Amniotic stem cell (primary cell): ENCODE measurements at places on chromosomes 13 and 19.

DNA sequence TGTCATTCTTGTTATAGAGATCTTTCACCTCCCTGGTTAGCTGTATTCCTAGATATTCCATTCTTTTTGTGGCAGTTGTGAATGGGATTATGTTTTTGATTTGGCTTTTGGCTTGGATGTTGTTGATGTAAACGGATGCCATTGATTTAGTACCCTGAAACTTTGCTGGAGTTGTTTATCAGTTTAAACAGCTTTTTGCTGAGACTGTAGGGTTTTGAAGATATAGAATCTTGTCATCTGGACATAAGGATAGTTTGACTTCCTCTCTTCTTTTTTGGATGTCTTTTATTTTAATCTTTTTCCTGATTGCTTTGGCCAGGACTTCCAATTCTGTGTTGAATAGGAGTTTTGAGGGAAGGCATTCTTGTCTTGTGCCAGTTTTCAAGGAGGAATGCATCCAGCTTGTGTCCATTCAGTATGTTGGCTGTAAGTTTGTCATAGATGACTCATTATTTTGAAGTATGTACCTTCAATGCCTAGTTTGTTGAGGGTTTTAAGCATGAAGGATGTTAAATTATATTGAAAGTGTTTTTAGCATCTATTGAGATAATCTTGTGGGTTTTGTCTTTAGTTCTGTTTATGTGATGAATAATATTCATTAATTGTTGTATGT is 16.8 kb downstream of the ZNF431 start:
- DNase-seq: no peak

DNA sequence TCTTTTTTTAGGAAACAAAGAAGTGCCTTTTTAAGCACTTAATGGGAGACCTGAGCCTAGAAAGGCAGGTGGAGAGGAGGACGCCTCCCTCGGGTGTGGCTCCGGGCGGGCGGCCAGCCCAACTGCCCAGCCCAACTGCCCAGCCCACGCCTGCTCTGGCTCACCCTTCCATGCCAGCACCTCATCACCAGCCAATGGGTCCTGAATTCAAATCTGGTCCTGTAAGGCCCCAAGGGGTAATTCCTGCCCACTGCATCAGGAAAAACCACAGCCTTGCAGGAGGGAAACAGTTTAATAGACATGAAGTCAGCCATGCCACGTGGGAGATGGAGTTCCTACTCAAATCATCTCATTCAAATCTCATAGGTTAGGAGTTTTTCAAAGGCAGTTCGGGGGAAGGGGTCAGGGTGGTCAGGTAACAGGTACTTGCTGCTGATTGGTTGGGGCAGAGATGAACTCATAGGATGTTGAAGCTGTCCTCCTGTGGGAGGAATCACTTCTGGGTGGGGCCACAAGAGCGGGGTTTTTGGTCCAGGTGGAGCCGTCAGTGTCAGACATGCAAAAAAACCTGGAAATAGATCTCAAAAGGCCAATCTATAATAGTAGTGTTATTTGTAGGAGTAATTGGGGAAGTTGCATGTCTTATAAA is 64.9 kb downstream of the HSPH1 start:
- no peak for DNase-seq

DNA sequence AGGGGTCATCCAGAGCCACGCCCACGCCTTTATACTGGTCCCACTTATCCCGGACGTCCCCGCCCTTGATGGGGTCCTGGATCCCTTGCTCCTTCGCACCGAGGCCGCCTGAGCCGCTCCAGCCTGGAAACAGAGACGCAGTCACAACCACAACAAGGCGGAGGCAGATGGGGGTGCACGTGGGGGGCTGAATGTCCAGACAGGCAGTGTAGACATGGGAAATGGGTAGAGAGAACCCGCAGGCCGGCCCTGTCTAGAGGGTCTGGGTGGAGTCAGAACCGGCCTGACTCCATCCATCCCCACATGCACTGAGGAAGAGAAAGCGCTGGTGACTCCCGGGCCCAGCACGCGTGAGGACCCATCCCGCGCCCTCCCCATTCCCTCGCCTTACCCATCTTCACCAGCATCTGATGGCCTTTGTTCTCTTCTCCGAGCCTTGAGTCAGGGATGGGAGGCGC is 23.0 kb downstream of the CHERP start:
- DNase-seq: no peak

DNA sequence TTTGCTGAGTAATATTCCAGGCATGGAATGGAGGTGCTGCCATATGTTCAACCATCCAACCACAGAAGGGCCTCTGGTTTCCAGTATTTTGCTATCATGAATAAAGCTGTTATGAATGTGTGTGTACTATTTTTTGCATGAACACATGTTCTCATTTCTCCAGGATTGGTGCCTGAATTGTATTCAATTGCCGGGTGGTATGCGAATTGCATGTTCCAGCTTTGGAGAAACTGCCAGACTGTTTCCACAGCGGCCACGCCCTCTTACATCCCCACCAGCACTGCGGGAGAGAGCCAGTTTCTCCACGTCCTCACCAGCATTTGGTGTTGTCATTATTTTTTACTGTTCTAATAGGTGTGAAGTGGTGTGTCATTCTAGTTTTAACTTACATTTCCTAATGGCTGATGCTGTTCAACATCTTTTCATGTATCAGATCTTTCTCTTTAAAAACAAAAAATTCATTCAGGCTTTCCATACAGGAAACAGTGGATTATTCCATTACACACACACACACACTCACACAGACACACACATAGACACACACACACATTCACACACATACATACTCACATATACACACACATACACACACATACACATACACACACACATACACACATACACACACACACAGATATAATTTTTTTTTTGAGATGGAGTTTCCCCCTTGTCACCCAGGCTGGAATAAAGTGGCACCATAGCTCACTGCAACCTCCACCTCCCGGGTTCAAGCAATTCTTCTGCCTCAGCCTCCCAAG is 154.1 kb downstream of the PTPRS start:
- no peak for DNase-seq

GRCh38 chr13:100089465-100090032 is 656 bp downstream of the PCCA start:
- no peak for DNase-seq

- no peak for DNase-seq
These were observed 926 bp downstream of the PRR12 start for GRCh38 chr19:49591731-49592485.

DNA sequence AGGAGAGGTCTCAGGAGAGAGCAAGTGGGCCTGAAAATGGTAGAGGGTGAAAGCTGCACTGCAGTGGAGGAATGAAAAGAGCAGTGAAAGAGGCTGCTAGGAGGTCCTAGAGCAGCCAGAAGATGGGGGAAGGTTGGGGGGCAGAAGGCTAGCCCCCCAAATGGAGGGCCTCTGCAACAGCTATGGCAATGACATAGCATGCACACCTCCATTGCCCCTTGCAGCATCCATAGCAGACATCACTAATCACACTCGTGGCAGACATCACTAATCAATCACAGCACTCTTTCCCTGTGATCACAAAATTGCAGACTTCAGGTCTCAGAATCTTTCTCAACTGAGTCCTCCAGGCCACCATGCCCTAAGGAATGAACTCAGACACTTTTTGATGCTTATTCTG is 21.9 kb downstream of the CCL25 start:
- no peak for DNase-seq

DNA sequence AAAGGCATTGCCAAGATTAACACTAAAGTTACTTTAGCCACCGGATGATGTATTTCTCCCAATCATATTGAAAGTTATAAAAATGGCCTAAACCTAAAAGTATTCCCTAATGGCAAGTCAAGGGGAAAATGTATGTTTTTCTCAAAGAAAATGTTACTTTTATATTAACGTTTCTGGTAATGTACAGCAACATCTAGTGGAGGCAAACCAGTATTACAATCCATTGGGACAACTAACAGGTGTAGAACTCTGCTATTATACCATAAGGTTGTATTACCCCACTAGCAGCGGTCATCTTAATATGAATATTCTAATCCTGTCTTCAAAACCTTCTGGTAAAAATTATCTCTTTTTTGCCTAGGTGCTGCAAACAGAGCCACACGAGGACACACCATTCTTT is 69.2 kb downstream of the ZNF100 start:
- DNase-seq: no peak

- no peak for DNase-seq
These were observed 7.9 kb downstream of the SIPA1L3 start for GRCh38 chr19:37914908-37915307.

DNA sequence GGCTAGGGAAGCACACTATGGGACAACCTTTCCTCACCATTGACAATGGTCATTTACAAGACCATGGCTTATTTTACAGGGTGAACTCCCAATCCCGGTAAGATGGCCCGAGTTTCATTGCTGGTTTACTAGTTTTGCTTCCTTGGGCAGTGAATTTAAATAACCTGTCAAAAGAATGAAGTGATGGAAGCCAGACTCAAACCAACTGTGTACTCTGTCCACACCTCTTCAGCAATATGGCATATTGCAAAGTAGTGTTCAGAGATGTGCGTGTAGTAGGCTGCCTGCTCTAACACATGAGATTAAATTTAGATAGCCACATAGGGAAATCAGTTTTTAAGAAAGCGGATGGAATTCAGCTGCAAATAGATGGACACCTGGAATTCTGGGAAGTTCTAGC is 58.4 kb upstream of the USPL1 start:
- DNase-seq: no peak
